Endothelial cell (in vitro differentiated cells): ENCODE measurements at places on chromosomes 4 and X.

GRCh38 chr4:73867783-73868182, 1.4 kb upstream of the CXCL1 start:
- H3K36me3 ChIP-seq = no peaks in the 10 kb centered on the region
- DNase-seq = no peak
- peaks cover 28% of the 10 kb centered on the region for H3K4me1 ChIP-seq

- H3K27me3 ChIP-seq = no peaks in the 10 kb centered on the region
- H3K4me3 ChIP-seq = peak overlapping the region; percentile 72
- peak overlapping the region; percentile 89 for H3K27ac ChIP-seq
- no peak for DNase-seq
Observed at GRCh38 chr4:85778632-85779131, 303.7 kb downstream of the ARHGAP24 start.

DNA sequence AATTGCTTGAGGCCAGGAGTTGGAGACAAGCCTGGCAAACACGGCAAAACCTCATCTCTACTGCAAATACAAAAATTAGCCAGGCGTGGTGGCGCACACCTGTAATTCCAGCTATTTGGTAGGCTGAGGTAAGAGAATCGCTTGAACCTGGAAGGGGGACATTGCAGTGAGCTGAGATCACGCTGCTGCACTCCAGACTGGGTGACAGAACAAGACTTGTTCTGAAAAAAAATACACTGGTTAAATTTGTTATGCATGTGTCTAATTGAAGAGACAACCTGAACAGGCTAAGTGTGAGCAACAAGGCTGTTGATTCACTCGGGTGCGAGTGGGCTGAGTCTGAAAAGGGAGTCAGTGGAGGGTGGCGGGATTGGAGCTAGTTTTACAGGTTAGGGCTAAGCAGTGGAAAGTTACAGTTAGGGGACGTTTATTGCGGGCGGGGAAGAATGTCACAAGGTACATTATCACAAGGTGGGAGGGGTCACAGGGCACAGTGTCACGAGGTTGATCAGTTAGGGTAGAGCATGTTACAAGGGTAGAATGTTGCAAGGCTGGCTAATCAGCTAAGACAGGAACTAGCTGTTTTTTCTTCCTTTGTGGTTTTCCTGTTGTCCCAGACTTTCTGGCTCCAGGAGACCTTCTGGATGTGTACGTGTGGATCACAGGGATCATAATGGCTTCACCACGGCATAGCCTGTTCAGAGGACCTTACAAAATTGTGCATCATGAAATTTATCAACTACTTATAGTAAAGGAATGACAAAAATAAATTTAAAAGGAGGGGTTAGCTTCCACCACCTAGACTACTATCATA, 115.8 kb downstream of the NAA11 start:
- no peak overlapping the region for H3K4me3 ChIP-seq
- H3K27ac ChIP-seq = peak overlapping the region; percentile 93
- no peaks in the 10 kb centered on the region for H3K27me3 ChIP-seq
- peaks cover 3% of the 10 kb centered on the region for H3K36me3 ChIP-seq
- H3K4me1 ChIP-seq = peaks cover 20% of the 10 kb centered on the region
- DNase-seq = peak; percentile 32

- no peak for DNase-seq
- H3K4me1 ChIP-seq = peaks cover 10% of the 10 kb centered on the region
- peak overlapping the region; percentile 99 for H3K4me3 ChIP-seq
- peak overlapping the region; percentile 30 for H3K27ac ChIP-seq
- no peaks in the 10 kb centered on the region for H3K36me3 ChIP-seq
Observed at GRCh38 chr4:141133999-141134995, 1.0 kb upstream of the RNF150 start.

- peaks cover 3% of the 10 kb centered on the region for H3K4me1 ChIP-seq
- H3K27me3 ChIP-seq = peaks cover 3% of the 10 kb centered on the region
- no peaks in the 10 kb centered on the region for H3K36me3 ChIP-seq
- DNase-seq = no peak
- H3K4me3 ChIP-seq = no peak overlapping the region
Observed at GRCh38 chr4:7956934-7957656, 17.4 kb upstream of the AFAP1 start.

DNA sequence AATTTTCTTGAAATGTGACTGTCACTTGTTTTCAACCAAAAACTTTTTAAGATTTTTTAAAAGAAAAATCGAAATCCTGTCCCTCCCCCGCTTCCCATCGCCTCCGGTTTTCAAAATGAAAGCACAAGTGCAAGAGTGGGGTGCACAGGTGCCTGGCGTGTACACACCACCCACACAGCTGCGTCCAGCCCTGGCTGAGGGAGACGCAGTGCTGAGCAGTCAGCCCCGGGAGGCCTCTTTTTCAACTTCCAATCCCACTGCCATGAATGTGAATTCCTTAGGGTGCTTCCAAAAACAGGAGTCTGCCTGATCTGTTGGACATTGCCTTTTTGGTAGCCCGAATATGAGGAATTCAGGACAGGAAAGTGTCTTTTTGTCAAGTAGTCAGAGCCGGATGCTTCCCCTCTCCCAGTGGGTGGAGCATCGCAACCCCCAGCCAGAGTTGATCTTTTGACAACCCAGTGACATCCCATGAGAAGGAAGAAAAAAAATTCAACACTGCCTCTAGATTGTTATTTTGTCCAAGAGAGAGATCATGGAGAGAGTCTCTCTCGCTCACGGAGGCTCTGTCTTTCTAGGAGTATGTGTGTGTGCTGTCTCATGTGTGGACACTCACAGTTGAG, 8.9 kb downstream of the PRRG3 start:
- H3K27me3 ChIP-seq = peaks cover 2% of the 10 kb centered on the region
- no peak for DNase-seq
- no peak overlapping the region for H3K4me3 ChIP-seq
- H3K27ac ChIP-seq = no peak overlapping the region
- H3K4me1 ChIP-seq = peaks cover 4% of the 10 kb centered on the region

DNA sequence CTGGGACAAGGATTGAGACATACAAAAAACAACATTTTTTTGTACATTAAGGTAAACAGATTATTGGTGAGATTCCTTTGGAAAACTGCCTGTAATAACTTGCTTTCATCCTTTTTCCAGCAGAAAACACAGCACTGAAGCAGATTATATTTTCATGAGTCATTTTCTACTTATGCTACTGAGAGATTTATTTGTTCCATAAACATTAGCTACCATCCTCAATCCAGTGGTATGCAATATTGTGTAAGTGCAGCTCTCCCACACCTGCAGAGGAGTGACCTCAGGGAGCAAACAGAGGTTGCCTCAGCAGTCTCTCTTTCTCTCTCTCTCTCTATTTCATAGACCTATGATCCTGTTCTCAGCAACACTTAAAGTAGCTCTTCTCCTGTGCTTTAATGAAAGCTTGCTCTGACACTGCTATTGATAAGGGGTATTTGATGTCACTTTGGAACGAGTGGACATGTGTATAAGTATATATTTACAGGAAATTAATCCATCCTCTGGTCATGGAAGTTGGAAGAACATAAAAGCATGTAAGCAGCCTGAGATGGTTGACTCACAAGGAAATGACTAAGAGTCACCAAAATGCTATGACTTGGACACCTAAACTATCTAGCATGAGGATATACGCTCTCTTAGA, 163.7 kb upstream of the SPANXC start:
- no peak overlapping the region for H3K4me3 ChIP-seq
- H3K27me3 ChIP-seq = no peaks in the 10 kb centered on the region
- no peak for DNase-seq
- H3K36me3 ChIP-seq = no peaks in the 10 kb centered on the region

DNA sequence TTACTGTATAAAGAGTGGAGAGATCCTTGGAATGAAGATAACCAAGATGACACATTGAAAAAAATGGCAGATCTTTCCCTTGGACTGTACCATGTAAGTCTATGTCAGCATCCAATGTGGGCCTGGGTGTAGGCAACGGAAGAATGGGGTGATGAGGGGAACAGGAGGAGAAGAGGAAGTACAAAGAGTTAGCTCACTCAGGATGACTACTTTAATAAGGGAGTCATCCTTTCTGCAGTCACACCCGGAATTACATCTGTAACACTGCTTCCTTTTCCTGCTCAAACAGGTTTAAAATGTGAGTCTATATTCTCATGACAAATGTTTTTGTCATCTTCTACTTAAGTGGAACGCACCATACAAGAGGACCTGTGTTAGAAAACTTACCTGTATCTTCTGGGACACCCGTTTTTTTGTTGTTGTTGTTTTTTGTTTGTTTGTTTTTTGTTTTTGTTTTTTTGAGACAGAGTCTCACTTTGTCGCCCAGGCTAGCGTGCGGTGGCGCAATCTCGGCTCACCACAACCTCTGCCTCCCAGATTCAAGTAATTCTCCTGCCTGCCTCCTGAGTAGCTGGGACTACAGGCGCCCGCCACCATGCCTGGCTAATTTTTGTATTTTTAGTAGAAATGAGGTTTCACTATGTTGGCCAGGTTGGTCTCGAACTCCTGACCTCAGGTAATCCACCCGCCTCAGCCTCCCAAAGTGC, 18.0 kb downstream of the HPSE start:
- no peak overlapping the region for H3K27ac ChIP-seq
- no peak for DNase-seq

DNA sequence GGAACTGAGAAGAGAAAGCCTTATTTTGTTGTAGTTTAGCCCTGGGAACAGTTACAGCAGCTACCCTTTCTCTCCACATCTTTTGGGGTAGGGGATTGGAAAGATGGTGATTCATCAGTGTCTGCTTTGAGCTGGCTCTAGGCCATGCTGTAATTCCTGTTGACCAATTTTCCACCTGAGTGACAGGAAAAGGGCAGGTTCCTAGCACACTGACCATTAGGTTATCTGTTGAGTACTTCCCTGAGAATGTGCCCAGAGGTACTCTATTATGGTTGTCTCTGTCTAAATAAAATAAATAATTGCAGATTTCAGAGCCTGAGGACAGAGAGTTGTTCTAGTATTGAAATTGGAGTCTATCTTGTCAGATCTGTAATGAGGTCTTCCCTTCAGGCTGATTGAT, 109.0 kb downstream of the ENOX2 start:
- H3K27ac ChIP-seq = no peak overlapping the region
- H3K4me3 ChIP-seq = no peak overlapping the region
- H3K4me1 ChIP-seq = peaks cover 3% of the 10 kb centered on the region
- no peaks in the 10 kb centered on the region for H3K36me3 ChIP-seq
- H3K27me3 ChIP-seq = peaks cover 1% of the 10 kb centered on the region
- DNase-seq = no peak

- no peaks in the 10 kb centered on the region for H3K36me3 ChIP-seq
- DNase-seq = no peak
- no peaks in the 10 kb centered on the region for H3K4me1 ChIP-seq
- H3K27ac ChIP-seq = no peak overlapping the region
- no peak overlapping the region for H3K4me3 ChIP-seq
- no peaks in the 10 kb centered on the region for H3K27me3 ChIP-seq
Observed at GRCh38 chr4:24662056-24662455, 77.7 kb upstream of the DHX15 start.

DNA sequence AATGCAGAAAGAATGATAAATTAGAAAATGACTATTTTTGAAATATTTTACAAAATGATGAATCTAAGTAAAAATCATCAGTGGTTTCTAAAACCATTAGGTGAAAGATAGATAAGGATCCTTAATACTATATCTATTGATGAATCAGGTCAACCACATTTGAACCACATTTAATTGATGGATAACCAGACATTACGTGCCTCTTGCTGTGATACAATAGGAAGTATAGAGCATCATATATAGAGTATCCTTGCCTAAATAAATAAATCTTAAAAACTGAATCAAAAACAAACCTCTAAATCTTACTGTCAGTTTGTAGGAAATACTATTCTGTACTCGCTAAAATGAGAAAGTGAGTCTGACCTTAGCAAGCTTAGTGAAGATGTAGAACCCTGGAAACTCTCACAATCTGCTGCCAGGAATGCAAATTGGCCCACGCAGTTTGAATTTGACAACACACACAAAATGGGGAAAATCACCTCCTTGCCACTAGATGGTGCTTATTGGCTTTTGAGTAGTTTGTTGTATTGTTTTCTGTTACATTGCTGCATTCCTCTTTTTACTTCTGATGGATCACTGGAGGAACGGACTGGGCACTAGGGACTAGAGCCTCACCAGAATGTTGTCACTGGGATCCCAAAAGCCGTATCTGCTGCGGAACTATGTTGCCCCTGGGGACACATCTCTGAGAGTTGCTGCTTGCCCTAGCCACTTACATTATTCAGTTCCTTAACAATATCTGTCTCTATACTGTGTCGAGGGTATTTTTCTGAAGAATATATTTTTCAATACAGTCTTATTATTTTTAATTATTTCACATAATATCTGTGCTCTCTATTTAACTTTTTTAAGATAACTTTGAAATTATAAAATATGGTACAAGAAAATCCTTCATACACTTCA, 25.4 kb upstream of the SLAIN2 start:
- H3K36me3 ChIP-seq = no peaks in the 10 kb centered on the region
- DNase-seq = peak; percentile 23
- H3K27me3 ChIP-seq = no peaks in the 10 kb centered on the region
- no peak overlapping the region for H3K4me3 ChIP-seq
- peaks cover 2% of the 10 kb centered on the region for H3K4me1 ChIP-seq

GRCh38 chr4:143488687-143489086, 24.8 kb upstream of the SMARCA5 start:
- no peak overlapping the region for H3K4me3 ChIP-seq
- DNase-seq = no peak
- peaks cover 3% of the 10 kb centered on the region for H3K27me3 ChIP-seq
- peaks cover 7% of the 10 kb centered on the region for H3K4me1 ChIP-seq
- H3K27ac ChIP-seq = no peak overlapping the region

GRCh38 chrX:144219035-144219434, 335.2 kb downstream of the UBE2NL start:
- no peak overlapping the region for H3K4me3 ChIP-seq
- DNase-seq = no peak
- no peaks in the 10 kb centered on the region for H3K27me3 ChIP-seq
- H3K4me1 ChIP-seq = no peaks in the 10 kb centered on the region

DNA sequence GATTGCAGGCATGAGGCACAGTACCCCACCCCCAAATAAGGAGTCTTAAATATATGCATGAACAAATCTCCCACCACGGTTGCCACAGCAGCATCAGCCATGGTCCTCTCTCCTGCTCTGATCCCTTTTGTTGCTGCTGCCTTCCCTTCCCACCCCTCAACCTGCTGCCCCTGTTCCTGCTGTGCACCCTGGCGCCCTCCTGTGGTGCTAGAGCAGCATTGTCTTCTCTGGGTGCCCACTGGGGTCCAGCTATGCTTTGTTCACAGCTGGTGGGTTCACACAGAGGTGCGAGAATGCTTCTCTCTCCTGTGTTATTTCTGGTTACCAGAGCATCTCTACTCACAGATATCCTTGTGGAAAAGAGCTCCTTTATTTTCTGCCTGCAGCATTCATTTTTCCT, 116.2 kb downstream of the GATB start:
- H3K36me3 ChIP-seq = no peaks in the 10 kb centered on the region
- H3K4me1 ChIP-seq = no peaks in the 10 kb centered on the region
- no peak overlapping the region for H3K27ac ChIP-seq
- H3K27me3 ChIP-seq = no peaks in the 10 kb centered on the region
- peak; percentile 71 for DNase-seq

GRCh38 chrX:15579778-15580747, 20.7 kb downstream of the ACE2 start:
- DNase-seq = no peak
- no peaks in the 10 kb centered on the region for H3K36me3 ChIP-seq
- H3K27ac ChIP-seq = no peak overlapping the region
- no peak overlapping the region for H3K4me3 ChIP-seq
- H3K4me1 ChIP-seq = no peaks in the 10 kb centered on the region

- no peak overlapping the region for H3K4me3 ChIP-seq
- no peak for DNase-seq
- no peaks in the 10 kb centered on the region for H3K27me3 ChIP-seq
- H3K36me3 ChIP-seq = no peaks in the 10 kb centered on the region
- H3K27ac ChIP-seq = no peak overlapping the region
Observed at GRCh38 chrX:3748052-3748559, 34.7 kb upstream of the PRKX start.
